Uterus (tissue), 4 donors: ENCODE measurements at places on chromosomes 12 and 14. TPM values are rescaled to one million over a fixed set of nuclear protein-coding genes. Genes with fewer than 3 reads are reported as not detected.

GRCh38 chr12:80752464-80752863 lies 35.8 kb downstream of the MYF5 start:
- no peak for DNase-seq

- no peak for DNase-seq
Measured at GRCh38 chr12:24231298-24231697, 281.8 kb upstream of the SOX5 start.

GRCh38 chr12:11840366-11840765 lies 190.9 kb downstream of the ETV6 start:
- DNase-seq: no peak

DNA sequence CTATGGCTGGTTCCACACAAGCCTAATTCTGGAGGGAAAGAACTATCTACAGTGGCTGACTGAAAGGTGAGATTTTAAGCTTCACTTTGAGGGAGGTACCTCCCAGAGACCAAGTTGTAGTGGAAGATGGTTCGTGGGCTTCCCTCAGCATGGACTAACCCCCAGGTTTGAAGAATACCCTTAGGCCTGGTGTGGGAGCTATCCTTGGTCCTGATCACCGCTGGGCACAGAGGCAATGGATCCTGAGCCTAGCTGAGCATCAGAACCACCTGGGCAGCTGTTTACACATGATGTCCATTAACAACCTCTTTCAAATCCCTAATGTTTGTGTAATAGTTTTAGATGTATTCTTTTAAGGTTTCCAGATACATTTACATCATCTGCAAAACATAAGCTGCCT lies 10.3 kb downstream of the DAO start:
- DNase-seq: no peak

GRCh38 chr14:78498062-78498595 lies 328.0 kb downstream of the NRXN3 start:
- no peak for DNase-seq

The MLEC gene
- 18.7 TPM for total RNA-seq

The TC2N gene
- total RNA-seq: 28.6 TPM

The TRAFD1 gene
- 32.5 TPM for total RNA-seq

The IAPP gene
- not detected for total RNA-seq

The ARG2 gene
- not detected for total RNA-seq

The HOXC9 gene
- total RNA-seq: 7.8 TPM

The SPPL3 gene
- total RNA-seq: 23.7 TPM
